HCT116 (cell line): ENCODE measurements at places on chromosomes 4 and X.

DNA sequence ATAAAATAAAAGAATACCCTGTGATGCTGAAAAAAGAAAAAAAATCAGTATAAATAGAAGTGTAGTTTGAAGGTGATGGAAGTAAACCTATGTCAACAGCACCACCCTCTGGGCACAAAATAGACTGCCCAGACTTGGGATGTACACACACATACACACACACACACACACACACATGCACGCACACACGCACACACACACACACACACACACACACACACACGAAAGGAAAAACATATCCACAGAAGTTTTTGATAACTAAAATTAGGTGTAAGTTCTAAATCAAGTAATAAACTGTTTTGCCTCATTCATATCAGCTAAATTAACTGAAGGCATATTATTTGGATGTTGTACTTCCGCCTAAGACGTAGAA lies 40.5 kb downstream of the ANXA5 start:
- peak; percentile 65 for DNase-seq
- no peaks in the 10 kb centered on the region for H3K36me3 ChIP-seq
- no peaks in the 10 kb centered on the region for H3K27me3 ChIP-seq

DNA sequence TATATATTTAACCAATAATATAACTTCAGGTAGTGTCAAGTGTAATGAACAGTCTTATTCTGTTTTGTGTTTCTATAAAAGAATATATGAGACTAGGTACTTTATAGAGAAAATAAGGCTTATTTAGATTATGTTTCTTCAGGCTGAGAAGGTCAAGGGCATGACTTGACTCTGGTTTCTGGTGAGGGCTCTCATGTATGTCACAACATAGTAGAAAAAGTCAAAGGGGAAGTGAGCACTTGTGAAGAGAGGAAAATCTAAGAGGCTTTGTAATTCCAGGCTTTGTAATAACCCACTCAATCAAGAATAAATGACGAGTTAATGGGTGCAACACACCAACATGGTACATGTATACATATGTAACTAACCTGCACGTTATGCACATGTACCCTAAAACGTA lies 27.6 kb downstream of the PRR32 start:
- no peaks in the 10 kb centered on the region for H3K4me1 ChIP-seq
- H3K36me3 ChIP-seq, result no peaks in the 10 kb centered on the region
- no peak for DNase-seq
- no peak overlapping the region for H3K4me3 ChIP-seq

DNA sequence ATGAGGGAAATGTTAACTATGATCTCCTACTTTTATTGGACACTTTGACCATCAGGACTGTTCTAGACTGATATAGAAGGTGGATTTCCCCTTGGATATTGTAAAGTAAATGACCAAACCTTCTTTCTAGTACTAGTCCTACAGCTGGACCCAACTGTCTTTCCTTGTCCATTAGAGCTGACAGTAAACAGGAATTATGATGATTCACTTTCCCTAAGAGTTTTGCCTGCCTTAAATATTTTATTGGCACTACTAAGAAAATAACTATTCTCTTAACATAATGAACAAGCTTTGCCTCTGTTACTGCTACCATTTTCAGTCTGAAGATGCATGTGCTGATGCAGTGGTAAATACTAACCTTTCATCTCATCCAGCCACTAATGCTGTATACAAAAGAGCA lies 915.4 kb downstream of the CENPC start:
- H3K36me3 ChIP-seq, result no peaks in the 10 kb centered on the region
- no peaks in the 10 kb centered on the region for H3K27me3 ChIP-seq
- H3K4me1 ChIP-seq, result no peaks in the 10 kb centered on the region
- H3K27ac ChIP-seq, result no peak overlapping the region
- DNase-seq, result no peak

GRCh38 chr4:7166237-7166636 lies 26.1 kb upstream of the SORCS2 start:
- H3K4me3 ChIP-seq, result no peak overlapping the region
- H3K27me3 ChIP-seq, result no peaks in the 10 kb centered on the region
- no peaks in the 10 kb centered on the region for H3K4me1 ChIP-seq
- no peak overlapping the region for H3K27ac ChIP-seq
- H3K36me3 ChIP-seq, result no peaks in the 10 kb centered on the region

DNA sequence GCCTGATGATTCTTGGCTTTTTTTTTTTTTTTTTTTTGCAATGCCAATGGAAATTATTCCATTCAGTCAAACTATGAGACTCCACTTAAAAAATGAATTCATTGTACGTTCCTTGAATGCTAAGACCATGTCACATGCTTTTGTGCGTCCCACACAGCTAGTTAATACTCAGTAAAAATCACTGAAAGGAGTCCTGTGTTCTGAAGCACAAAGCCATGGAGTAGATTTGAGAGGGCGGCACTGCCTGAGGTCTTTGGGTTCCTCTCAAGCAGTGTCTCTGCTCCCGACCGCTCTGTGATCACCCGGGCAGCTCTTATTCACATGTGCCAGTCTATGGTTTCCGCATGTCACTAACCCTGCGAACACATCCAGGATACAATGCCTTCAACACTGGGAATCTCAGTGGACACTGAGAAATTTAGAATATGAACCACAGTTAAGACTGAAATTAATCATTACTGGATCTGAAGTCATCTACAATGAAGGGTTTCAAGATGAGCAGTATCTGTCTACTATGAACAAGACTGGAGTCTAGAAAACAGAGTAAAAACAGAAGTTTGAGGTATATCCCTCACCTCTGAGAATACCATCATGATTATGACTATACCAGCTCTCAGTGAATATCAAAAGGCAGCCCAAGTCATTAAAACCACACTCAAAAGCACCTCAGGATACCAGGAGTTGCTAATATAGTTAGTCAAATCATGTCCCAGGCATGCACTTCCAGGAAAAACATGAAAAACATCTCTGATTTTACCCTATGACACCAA lies 193.0 kb downstream of the MGST2 start:
- no peaks in the 10 kb centered on the region for H3K4me1 ChIP-seq
- no peaks in the 10 kb centered on the region for H3K36me3 ChIP-seq
- H3K27ac ChIP-seq, result no peak overlapping the region
- no peak for DNase-seq

DNA sequence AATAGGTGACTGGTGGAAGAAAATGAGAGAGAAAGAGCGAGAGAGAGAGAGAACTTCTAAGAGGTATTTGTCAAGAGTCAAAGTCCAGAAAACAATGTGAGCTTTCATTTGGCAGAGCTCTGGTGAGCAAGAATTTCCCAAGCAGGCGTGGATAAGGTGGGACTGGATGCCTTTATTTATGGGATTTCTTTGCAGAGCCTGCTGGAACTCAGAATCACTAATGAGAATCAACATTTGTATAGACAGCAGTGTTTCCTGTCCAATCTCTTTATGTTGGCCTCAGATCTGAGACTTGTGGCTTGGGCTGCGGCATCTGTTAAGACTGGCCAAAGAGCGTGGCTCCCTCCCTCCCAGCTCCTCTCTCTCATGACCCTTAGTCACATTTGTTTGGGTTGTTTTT lies 67.9 kb upstream of the TBL1X start:
- H3K36me3 ChIP-seq, result no peaks in the 10 kb centered on the region
- no peak overlapping the region for H3K27ac ChIP-seq
- H3K4me1 ChIP-seq, result no peaks in the 10 kb centered on the region
- H3K4me3 ChIP-seq, result no peak overlapping the region
- no peak for DNase-seq
- H3K27me3 ChIP-seq, result no peaks in the 10 kb centered on the region

DNA sequence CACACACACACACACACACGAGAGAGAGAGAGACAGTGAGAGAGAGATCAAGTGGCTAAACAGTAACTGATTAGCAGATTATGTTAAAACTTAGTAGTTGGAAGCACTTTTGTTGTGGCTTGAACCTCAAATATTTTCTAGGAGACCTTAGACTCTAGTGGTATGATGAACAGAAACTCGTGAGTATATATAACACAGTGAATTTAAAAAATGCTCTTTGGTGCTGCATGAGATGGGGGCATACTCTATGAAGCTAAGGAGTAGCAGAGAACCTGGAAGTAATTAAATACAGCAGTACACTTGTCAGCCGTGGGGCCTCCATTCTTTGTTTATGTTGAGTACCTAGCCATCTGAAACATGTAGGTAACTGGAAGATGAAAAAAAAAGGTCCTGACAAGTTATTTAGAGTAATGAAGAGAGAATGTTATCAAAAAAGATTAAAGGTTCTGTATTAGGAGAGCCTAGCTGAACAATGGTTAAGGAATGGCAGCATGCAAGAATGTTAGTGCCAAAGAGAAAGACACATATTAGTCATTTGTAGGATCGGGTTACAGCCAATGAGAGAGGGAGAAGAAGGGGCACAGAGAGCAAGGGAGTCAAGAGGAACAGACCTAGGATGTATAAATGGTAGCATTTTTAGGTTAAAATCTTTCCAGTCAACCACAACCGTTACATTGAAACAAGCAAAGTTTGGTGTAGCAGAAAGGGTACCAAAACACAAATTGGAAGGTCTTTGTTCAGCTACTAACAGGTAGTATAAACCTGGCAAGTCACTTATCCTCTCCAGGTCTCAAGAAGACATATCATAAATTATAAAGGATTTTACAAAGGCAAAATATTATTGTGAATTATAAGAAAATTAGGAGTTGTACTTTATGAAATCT lies 316.7 kb upstream of the DIPK2B start:
- H3K27me3 ChIP-seq, result no peaks in the 10 kb centered on the region
- peak; percentile 40 for DNase-seq
- H3K4me1 ChIP-seq, result peaks cover 61% of the 10 kb centered on the region
- H3K4me3 ChIP-seq, result no peak overlapping the region
- no peaks in the 10 kb centered on the region; the same call in 1 of the 2 replicates for H3K36me3 ChIP-seq

- H3K4me1 ChIP-seq, result no peaks in the 10 kb centered on the region
- no peaks in the 10 kb centered on the region for H3K27me3 ChIP-seq
- no peak overlapping the region for H3K27ac ChIP-seq
- no peak overlapping the region for H3K4me3 ChIP-seq
- no peak for DNase-seq
Measured at GRCh38 chr4:153295131-153295755, 49.2 kb upstream of the MND1 start.

GRCh38 chrX:51894697-51895336 lies 1.4 kb downstream of the MAGED1 start:
- no peak overlapping the region for H3K4me3 ChIP-seq
- H3K27me3 ChIP-seq, result no peaks in the 10 kb centered on the region
- DNase-seq, result no peak
- no peaks in the 10 kb centered on the region for H3K4me1 ChIP-seq
- no peaks in the 10 kb centered on the region for H3K36me3 ChIP-seq

GRCh38 chrX:19902110-19902509 lies 14.7 kb upstream of the SH3KBP1 start:
- H3K27ac ChIP-seq, result no peak overlapping the region
- no peak overlapping the region for H3K4me3 ChIP-seq
- H3K27me3 ChIP-seq, result no peaks in the 10 kb centered on the region
- no peaks in the 10 kb centered on the region for H3K36me3 ChIP-seq

DNA sequence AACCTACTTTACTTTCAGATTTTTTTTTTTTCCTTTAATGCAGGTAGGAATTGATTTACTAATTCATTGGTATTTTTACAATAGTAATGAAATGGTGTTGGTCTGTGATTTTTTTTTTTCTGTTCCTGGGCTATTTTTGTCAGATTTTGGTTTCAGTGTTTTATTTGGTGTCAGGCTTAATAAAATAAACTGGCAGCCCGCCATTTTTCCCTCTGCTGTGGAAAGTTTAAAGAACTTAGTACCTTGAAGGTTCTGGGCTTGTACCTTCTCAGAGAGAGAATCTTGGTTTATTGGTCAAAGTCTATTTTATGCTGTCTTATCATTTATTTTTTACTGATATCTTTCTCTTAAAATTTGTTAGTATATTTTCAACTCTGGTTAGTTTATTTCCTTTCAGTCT lies 64.0 kb upstream of the RHOH start:
- H3K36me3 ChIP-seq, result no peaks in the 10 kb centered on the region
- no peak overlapping the region for H3K27ac ChIP-seq
- H3K4me1 ChIP-seq, result no peaks in the 10 kb centered on the region; the same call in 1 of the 2 replicates
- no peak overlapping the region for H3K4me3 ChIP-seq
- no peaks in the 10 kb centered on the region for H3K27me3 ChIP-seq
- DNase-seq, result no peak

DNA sequence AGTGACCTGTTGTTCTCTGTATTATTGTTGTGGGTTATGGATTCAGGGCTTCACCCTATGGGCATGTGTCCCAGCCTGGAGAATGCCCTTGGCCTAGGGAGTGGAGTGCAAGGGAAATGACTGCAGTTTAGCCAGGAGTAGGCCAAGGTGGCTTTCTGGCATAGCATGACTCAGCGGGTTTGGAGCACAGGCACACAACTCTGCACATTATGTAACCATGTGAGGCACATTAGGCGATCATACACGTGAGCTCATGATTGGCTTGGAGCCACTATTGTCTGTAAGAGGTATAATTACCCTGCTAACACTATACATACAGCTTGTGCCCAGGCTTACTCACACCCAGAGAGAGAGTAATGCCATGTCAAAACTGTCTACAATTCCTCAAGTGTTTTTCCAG lies 35.1 kb upstream of the TACR3 start:
- no peak for DNase-seq
- H3K4me1 ChIP-seq, result peaks cover 3% of the 10 kb centered on the region; the same call in 1 of the 2 replicates
- H3K4me3 ChIP-seq, result no peak overlapping the region
- no peaks in the 10 kb centered on the region for H3K36me3 ChIP-seq
- no peak overlapping the region for H3K27ac ChIP-seq

DNA sequence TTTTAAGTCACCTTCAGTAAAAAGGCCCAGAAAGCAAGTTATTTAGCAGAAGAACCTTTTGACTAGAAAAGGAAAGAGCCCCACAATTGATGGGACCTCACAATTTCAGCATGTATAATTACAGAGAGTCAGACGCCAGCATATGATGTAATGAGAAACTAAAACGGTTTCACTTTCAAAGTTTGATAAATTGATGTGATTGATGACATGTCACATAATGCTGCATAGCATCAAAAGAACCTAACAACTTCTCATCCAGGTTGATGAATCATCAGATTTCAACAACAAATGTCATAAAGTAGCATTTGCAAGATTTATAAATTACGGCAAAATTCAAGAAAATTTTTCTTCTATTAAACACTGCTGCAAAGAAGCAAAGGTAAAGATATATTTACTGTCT lies 3.9 kb upstream of the GAR1 start:
- H3K27me3 ChIP-seq, result no peaks in the 10 kb centered on the region
- no peak overlapping the region for H3K27ac ChIP-seq
- DNase-seq, result no peak
- no peak overlapping the region for H3K4me3 ChIP-seq
- peaks cover 6% of the 10 kb centered on the region; the same call in 1 of the 2 replicates for H3K4me1 ChIP-seq

DNA sequence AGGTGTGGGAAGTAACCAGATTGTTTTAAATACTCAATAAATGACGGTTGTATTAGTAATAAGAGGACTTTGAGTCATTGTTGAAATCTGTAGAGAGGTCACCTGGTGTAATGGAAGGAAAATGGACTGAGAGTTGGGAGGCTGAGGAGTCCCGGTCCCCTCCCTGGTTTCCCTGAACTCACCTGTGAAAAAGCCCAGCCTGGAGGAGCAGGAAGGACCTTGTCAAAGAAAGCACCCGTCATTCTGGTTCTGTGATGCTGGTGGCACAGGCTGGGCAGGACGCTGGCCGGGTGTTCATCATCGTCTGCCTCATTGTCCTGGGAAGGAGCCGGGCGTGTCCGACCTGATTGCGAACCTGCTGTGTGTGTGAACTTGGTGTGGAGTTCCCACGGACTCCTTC lies 70.8 kb downstream of the SORCS2 start:
- DNase-seq, result no peak
- no peaks in the 10 kb centered on the region for H3K36me3 ChIP-seq
- 0 out of 2 replicates have a peak, but pooled peaks cover 3% of the 10 kb centered on the region for H3K27me3 ChIP-seq
- H3K4me1 ChIP-seq, result 0 out of 2 replicates have a peak, but pooled peaks cover 2% of the 10 kb centered on the region
- no peak overlapping the region for H3K4me3 ChIP-seq
